ENCODE measurements at places on chromosomes 1 and 21.

- no peak for DNase-seq
These were observed 71.0 kb upstream of the GNG4 start for GRCh38 chr1:235720544-235720943.

DNA sequence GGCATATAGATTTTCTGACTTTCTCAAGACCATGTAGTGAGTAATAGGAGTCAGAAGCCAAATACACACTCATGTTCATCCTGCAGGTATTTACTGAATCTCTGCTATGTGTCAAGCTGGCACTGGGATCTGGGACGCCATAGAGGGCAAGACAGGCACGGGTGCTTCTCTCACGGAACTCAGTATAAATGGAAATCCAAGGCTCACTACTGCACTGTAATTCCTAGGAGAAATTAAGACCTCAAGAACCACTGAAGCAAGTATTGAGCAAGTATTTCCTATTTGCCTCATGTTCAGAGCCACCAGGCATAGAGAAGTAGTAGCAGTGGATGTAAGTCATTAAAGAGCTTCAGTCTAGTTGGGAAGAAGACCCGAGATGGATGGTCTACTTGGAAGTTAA lies 38.9 kb downstream of the EIF2D start:
- DNase-seq, result no peak

GRCh38 chr1:224589006-224589405 lies 27.1 kb upstream of the CNIH3 start:
- DNase-seq, result no peak

GRCh38 chr1:60762176-60762575 lies 320.2 kb upstream of the NFIA start:
- DNase-seq, result no peak

- DNase-seq, result no peak
These were observed 57.0 kb downstream of the SCCPDH start for GRCh38 chr1:246781212-246781611.

GRCh38 chr21:34881421-34881820 lies 167.7 kb downstream of the RUNX1 start:
- DNase-seq, result no peak

DNA sequence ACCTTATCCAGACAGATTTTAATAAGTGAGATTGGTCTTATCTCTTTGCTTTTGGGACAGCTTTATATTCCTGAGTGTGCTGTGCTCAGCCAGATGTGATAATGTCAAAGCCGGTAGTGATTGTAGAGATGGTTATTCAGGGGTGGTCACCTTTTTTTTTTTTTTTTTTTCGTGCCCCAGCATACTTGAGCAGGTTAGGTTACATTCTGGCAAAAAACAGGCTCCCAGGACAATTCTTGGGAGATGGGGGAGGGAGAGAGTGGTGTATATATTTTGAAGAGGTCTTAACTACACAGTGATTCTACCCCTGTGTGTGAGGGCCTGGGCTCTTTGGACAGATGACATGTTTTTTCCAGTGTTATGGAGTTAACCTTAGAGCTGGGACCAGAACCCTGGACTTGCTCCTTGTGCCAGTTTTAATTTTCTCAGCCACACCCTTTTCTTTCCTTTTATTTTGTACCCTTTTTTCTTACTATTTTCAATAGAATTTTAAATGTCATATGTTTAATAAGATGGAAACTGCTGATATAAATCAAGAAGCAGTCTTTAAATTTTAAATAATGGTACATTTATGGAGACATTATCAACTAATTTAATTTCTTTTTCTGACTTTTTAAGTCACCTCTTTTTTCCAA lies 88.4 kb downstream of the DYRK1A start:
- no peak for DNase-seq

- peak; percentile 14 for DNase-seq
These were observed 61.0 kb downstream of the WDR4 start for GRCh38 chr21:42818328-42818749.

- no peak for DNase-seq
These were observed 30.3 kb downstream of the HOOK1 start for GRCh38 chr1:59845091-59845490.

DNA sequence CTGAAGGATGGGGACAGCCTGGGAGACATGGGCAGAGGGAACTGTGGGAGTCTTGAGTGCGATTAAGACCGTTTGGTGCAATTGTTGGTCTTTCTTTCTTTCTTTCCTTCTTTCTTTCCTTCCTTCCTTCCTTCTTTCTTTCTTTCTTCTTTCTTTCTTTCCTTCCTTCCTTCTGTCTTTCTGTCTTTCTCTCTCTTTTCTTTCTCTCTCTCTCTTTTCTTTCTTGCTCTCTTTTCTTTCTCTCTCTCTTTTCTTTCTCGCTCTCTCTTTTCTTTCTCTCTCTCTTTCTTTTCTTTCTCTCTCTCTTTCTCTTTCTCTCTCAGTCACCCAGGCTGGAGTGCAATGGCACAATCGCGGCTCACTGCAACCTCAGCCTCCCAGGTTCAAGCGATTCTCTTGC lies 2.9 kb upstream of the KLHDC9 start:
- DNase-seq, result no peak

- no peak for DNase-seq
These were observed 223.7 kb upstream of the CSF3R start for GRCh38 chr1:36706416-36706815.

- no peak for DNase-seq
These were observed 494 bp downstream of the SF3B4 start for GRCh38 chr1:149927056-149927562.

DNA sequence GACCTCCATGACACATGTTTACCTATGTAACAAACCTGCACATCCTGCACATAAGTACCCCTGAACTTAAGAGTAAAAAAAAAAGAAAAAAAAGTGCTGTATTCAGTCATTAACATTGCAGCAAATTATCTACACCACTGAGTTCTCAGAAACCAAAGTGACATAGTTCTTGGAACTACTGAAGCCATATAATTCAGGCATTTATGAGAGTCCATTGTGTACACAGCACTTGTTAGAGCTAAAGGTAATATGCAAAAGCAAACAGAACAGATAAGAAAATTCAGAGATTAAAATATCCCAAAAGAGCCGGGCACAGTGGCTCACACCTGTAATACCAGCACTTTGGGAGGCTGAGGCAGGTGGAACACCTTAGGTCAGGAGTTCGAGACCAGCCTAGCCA lies 38.0 kb downstream of the F5 start:
- DNase-seq, result no peak

DNA sequence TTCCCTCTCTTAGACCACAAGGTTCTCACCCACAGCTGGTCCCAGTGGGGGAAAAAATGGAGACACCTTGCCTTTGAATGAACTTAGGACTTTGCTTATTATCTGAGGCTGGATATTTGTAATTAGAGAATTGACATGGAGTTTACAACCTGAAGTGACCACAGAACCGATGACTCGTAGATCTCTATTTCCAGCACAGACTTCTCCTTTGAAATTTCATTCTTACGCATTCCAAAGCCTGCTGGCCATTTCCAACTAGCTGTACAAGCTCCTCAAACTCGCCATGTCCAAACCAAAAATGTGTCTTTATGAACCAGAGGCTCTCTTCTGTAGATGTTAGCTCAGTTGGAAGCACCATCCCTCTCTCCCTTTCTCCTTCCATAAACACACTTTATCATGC lies 12.0 kb downstream of the RAB7B start:
- DNase-seq, result no peak

DNA sequence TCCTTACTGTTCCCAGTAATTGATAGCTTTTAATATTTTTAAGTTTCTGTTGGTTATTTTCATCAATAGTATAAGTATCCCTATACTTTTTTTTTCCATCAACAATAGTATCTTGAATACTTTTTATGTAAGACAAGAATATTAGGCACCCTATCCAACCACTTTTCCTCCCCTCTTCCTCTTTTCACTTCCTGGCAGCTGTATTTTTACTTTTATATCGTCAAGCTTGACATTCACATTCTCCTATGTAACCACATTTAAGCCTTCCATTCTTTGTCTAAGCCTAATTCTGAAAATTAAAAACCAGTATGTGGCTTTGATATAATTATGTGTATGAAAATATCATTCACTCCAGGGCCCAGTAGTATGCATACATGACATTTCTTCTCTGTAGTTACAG lies 9.3 kb downstream of the TMEM39B start:
- no peak for DNase-seq

DNA sequence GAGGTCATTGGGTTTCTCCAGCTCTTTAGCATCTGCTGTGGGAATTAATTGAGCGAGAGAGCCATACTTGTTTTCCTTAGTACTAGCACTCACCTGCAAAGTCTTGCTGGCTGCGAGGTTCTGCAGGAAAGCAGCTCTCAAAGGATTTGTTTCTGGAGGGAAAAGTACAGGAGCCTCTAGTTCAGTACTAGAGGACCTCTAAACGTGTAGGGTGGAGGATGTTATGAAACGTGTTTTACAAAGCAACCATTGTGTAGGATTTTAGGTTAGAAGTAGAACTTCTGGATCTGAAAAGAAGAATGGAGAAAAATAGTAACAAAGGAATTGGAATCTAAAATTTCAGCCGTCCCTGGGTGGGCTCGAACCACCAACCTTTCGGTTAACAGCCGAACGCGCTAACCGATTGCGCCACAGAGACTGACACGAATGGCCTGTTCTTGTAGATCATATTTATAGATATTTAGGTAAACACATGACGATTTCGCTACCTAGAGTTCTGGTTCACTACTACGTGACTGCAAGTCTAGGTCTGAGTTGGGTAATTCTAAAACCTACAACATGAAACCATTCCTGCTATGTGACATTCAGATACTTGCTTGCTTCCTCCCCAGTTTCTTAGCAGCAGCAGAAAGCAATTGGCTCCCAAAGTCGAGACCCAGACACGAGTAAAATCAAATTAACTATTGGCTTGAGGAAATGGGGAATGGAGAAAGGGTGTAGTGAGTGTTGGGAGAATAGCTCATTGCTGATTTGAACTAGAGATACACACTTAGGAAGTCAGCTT lies 60.2 kb upstream of the CFAP126 start:
- no peak for DNase-seq

GRCh38 chr1:109790735-109791494 lies 27.2 kb upstream of the EPS8L3 start:
- no peak for DNase-seq

DNA sequence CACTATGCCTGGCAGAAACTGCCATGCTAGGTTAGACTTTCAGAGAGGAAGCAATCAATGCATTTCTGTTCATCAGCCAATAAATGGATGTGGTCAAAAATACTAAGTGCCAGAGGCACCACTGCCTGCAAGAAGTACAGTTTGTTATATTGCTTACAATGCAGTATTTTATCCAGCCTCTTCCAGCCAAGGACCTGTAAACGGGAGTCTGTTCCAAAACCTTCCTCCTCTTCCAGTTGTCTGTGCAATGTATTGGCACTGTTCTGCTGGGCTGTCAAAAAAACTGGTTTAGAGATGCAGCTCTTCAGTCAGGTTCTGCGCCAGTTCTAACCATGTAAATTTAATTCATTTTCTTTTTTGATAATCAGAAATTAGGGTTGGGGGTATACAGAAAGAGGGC lies 175.7 kb downstream of the EIF4G3 start:
- DNase-seq, result no peak

- DNase-seq, result no peak
These were observed 120.7 kb downstream of the MAP3K21 start for GRCh38 chr1:233448109-233448689.
